ENCODE measurements at places on chromosomes 3 and 15. TPM values are rescaled to one million over a fixed set of nuclear protein-coding genes. Genes with fewer than 3 reads are reported as not detected.

DNA sequence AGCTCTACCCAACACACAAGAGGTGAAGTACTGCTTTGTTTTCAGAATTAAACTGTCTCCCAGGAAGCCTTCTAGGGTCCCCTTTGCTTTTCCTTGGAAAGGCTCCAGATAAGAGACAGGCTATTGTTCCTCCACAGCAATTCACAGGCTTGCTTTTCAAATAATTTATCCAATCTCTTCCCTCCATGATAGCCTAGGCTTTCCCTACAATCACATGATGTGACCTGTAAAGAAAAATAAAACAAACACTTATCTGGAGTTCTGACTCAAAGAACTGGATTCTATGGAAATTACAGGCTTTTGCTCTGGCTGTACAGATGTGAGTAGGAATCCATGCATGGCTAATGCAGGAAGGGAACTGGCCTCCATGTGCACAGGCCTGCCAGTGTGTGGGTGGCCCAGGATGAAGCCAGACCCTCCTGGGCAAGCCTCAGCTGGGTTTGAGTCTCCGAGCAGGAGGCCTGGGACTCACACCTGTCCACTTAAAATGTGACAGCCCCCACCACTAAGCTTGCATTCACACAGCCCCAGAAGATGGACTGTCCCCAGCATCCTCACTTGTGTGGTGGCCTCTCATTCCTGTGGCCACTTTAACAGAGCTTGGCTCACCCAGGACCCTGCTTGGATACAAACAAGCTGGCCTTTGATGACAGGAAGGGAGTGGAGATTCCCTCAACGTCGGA lies 75.8 kb upstream of the LEKR1 start:
- DNase-seq = peak; percentile 89

GRCh38 chr3:150346981-150347863 lies 60.9 kb upstream of the TSC22D2 start:
- peak; percentile 58 for DNase-seq

Gene PRICKLE2
- total RNA-seq = 3.2 TPM

Gene SLC9C1
- not detected for total RNA-seq

GRCh38 chr15:80920271-80920699 lies 69.3 kb downstream of the MESD start:
- no peak for DNase-seq

GRCh38 chr3:32641356-32641755 lies 43.6 kb upstream of the CNOT10 start:
- DNase-seq = peak; percentile 12

DNA sequence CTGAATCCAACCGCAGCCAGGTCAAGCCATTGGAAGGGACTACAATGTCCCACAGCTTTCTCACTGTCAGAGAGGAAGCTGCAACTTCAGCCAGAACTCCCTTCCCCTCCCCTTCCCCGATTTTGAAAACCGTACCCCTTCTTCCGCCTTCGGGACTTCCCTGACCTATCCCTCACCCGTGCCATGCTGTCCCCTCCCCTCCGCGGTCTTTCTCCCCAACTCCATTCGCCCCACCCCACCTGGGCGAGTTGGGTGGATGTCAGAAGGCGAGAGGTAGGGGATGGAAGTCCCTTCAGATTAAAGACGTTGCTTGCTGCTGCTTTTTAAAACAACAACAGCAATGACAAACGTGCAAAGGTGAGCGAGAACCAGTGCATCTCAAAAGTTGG lies 723 bp downstream of the CPNE4 start:
- DNase-seq = no peak

GRCh38 chr3:140020541-140020940 lies 85.6 kb downstream of the CLSTN2 start:
- no peak for DNase-seq

Gene WDR93
- total RNA-seq = 0.25 TPM

DNA sequence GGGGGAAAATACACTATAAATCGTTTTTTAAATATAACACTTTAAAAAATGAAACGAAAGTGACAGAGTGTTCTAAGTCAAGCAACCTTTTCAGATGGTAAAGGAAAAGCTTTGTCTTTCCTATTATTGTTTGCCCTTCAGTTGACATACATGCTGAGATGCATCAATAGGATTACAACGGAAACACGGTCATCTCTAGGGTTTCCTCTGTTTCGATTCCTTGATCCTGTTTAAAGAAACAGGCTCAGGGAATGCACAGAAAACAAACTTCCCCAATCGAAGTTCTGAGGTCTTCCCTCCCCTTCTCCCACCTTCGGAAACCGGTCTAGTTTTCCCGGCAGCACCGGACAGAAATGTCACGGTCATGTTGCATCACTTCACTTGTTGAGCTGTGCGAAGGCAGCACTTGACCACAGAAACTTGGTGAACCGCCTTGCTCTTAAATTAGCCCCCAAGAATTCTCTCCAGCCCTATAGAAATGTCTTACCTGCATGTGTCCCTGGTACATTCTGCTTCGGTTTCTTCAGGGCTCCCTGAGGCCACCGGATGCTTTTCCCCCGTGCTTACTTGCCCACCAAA lies 556 bp downstream of the PEX5L start:
- DNase-seq = no peak

DNA sequence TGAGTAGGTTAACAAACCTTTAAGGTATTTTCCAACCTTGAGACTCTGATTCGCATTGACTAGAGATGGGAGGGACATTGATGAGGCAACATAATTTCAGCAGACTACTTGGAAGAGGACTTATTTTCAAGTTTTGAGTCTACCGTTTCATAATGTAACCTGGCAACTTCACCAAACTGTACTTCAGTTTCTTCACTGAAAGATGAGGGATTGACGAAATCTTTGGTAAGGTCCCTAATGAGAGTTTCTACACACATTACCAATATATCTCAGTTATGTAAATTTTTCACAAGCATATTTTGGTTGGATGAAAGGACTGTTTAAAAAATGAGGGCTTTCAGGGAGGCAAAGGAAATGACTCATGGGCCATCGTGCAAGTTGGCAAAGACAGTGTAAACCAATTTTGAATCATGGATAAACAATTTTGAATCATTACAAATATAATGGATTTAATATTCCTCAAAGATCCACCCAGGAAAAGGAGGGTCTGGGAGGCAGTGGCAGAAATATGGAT lies 28.7 kb upstream of the SEMA6D start:
- DNase-seq = peak; percentile 60

DNA sequence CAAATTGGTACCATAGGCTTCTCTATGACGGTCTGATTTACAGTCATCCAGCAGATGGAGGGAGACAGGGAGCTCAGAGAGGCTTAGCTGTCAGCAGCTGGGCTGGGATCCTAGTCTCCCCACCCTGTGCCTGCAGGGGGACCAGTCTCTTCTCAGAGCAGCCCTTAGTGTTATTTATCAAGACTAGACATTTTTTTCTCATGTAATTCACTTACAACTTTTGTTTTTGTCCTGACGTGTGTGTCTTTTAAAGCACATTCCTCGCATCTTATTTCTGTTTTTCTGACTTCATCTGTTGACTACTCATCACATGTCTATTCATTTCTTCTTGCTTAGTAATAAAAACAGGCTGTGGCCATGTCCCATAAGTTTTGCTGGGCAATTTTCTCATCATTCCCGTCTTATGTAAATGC lies 116.1 kb downstream of the KLF13 start:
- peak; percentile 67 for DNase-seq

- DNase-seq = peak; percentile 93
Measured at GRCh38 chr3:56131974-56132590, 336.2 kb downstream of the ERC2 start.

Gene PLIN1
- 0.15 TPM for total RNA-seq

GRCh38 chr3:81668283-81668682 lies 93.2 kb downstream of the GBE1 start:
- no peak for DNase-seq

DNA sequence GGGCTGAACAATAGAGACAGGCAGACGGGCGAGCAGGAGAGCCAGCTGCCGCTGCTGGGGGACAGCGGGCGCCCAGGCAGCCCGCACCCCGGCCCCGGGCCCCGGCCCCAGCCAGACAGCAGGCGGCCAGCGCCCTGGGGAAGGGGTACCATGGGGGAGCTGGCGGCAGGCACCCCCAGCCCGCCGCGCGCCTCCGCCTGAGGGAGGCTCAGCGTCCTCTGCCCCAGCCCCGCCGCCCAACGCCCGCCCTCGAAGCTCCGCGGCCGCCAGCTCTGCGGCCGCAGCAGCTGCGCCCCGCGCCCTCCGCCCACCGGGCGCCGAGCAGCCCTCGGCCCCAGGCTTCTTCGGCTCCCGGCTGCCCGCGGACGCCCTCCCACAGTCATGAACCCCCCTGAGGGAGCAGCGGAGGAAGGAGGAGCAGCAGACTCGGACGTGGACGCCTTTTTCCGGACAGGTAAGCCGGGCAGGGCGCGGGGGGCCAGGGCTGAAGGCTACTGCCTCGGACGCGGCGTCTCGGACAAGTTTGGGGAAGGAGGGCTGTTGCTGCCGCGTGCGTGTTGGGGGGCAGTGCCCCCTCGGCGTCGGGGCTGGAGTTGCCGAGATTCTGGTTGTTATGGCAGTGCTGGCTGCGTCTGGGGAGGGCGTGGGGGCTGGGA lies 41.6 kb upstream of the ROPN1 start:
- DNase-seq = peak; percentile 25
